Hematopoietic multipotent progenitor cell treated with erythropoietin and hydrocortisone succinate and interleukin-3 and kit ligand, for 8 days (in vitro differentiated cells): ENCODE measurements at places on chromosomes 11 and 22.
A peak's percentile ranks its signal among the peaks of the same experiment; 100 is the strongest.

- DNase-seq, result no peak
Observed at GRCh38 chr11:73330569-73331093, 22.6 kb downstream of the ARHGEF17 start.

DNA sequence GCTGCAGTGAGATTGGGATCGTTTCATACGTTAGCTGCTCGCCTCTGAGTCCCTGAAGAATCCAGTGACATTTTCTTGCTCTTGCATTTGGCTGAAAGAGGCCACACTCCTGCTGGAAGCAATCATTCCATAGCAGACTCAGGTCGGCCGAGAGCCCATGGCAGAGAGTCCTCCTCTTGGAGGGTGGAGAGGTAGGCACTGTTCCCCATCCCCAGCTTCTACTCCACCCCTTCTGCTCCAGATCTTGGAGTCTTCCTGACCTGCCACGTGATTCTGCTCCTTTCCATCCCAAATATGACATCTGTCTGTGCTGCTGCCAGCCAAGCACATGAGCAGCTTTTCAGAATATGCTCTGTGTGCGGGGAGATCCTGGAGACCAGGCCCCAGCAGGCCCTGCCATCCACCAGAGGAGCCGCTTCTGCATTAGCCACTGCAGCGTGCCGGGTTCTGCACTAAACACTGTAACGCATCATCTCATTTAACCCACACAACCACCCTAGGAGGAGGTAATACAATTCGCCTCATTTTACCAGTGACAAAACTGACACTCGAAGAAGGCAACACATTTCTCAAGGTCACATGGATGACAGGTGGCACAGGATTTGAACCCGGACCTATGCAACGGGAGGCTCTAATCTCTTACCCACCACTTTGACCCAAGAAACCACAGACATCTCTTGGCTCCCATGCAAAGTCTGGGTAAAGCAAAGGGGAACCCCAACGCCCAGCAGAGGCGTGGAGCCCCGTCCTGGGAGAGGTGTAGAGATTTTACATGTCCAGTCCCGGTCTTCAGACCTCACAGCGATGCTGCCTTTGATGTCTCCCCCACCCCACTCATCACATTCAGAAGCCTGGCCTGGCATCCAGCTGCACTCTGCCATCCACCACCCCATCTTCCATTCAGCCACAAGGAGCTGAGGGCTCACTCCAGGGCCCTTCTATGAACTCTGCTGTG is 78.8 kb downstream of the FEZ1 start:
- no peak for DNase-seq

DNA sequence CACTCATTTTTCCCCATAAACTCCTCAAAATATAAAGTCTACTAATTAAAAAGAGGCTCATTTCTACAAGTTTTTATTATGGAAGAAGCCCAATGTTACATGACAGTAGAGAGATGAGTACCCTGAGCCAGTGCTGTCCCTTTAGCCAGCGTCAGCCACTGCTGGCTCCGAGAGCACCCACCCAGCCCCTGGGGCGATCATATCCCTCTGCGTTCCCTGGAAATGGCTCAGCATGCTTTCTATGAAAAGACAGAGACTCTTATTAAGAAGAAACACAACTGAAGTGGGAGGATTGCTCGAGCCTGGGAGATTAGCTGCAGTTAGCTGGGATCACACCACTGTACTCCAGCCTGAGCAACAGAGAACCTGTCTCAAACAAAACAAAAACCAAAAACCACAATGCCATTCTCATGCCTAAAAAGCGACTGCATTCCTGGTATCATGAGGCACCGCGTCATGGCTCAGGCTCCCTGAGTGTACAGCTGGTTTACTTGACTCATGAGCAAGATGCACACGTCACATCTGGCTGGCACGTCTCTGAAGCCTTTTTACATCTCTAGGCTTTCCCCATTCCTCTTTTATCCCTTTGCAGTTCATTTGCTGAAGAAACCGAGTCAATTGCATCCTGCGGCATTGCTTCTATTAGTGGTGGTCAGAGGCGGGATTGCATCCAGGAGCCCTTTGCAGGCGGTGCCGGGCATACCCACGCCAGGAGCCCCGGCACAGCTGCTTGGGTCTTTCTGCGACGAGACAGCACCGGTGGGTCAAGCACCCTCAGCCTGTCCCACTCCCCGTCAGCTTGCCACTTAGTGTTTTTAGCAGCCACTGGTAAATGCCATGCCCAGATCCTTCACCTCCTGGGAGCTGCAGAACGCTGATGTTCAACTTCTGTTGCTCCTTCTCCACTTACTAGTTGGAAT is 119.9 kb downstream of the CTTN start:
- no peak for DNase-seq

DNA sequence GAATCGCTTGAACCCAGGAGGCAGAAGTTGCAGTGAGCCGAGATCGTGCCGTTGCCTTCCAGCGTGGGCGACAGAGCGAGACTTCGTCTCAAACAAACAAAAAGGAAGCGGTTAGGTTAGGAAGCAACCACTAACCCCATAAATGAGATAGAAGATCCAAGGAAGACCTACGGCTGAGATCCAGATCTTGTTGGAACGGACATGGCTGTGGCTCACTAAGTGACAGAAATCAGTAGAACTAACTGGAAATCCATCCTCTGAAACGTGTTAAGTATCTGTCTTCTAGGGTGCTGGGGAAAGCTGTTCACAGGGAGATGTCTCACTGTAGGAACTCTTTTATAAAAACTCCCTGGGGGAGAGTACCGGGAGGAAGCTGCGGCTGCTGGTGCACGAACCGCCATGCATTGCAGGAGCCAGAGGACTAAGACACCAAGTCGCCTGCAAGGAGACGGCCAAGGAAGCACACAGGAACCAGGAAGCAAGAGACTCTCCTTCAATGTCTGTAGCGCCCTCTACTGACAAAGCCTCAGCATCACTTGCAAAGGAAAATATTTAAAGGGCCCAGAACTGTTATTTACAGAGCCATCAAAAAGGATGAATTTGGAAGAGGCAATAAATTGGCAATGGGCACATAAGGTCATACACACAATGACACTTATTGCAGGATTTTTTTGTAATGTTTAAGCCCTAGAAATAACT is 16.9 kb upstream of the SPTY2D1 start:
- DNase-seq, result peak; percentile 84

DNA sequence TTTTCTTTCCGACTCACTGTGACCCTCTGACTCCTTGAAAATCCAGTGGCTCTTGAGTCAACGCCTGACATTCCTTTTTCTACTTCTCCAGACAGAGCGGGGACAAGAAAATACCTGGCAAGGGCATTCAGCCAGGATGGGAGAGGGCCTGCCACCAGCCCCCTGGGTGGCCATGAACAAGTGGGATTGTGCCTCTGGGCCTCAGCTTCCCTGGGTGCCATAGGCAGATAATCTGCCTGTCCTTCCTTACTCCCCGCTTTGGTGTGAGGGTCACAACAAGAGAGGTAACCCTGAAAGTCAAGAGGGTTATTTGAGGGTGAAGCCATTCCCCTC is 613.9 kb upstream of the CADM1 start:
- DNase-seq, result no peak

GRCh38 chr11:35629914-35630313 is 11.7 kb downstream of the FJX1 start:
- DNase-seq, result no peak

GRCh38 chr11:99937330-99937729 is 749.8 kb upstream of the ARHGAP42 start:
- no peak for DNase-seq

- no peak for DNase-seq
Observed at GRCh38 chr11:46741600-46742484, 22.8 kb downstream of the F2 start.

DNA sequence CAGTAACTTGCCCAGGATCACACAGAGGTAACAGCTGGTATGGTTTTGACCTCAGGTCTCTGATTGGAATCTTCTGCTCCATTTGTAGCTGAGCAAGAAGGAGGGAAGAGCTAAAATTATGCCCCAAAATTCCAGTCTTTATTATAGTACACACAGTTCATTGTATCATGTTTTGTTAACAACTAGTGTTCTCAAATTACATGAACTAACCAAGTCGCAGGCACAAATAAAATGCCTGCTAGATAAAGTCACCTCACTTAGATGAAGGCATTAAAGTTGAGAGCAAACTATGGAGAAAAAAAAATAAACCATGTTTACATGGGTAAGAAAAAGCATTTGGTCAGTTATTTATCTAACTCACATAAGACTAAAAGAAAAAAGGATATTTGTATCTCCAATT is 58.8 kb downstream of the PDGFD start:
- no peak for DNase-seq

DNA sequence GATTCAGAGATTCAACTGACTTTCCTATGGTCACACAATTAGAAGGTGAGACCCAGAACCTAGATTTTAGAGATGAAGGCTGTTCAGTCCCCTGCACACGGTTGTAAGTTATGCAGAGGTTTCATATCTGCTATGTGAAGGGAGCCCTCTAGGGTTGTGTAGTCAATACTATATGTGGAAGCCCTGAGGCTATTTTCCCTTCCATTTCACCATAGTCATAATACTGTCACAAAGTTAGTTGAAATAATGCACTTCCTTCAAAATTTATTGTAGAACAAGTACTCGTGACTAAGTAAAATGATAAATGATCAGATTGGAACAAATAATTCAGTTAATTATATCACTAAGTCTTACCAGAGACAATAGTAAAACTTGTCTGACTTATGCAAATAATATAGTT is 48.8 kb downstream of the ENDOD1 start:
- peak; percentile 42 for DNase-seq

DNA sequence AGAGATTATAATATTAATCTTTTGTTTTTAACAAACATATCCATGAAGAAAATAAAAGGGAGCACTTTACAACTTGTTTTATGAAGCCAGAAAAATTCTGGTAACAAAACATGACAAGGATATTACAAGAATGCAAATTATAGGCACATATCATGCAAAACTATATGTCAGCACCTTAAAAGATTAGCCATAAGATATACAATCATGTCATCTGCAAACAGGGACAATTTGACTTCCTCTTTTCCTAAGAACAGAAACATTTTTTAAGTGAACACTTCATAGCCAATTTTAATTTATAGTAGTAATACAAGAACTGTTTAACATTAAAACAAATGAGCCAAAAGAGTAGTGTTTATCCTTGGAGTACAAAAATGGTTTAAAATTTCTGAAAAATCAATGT is 916.5 kb upstream of the CNTN5 start:
- no peak for DNase-seq

GRCh38 chr11:2837096-2837601 is 48.4 kb downstream of the CDKN1C start:
- peak; percentile 17 for DNase-seq

DNA sequence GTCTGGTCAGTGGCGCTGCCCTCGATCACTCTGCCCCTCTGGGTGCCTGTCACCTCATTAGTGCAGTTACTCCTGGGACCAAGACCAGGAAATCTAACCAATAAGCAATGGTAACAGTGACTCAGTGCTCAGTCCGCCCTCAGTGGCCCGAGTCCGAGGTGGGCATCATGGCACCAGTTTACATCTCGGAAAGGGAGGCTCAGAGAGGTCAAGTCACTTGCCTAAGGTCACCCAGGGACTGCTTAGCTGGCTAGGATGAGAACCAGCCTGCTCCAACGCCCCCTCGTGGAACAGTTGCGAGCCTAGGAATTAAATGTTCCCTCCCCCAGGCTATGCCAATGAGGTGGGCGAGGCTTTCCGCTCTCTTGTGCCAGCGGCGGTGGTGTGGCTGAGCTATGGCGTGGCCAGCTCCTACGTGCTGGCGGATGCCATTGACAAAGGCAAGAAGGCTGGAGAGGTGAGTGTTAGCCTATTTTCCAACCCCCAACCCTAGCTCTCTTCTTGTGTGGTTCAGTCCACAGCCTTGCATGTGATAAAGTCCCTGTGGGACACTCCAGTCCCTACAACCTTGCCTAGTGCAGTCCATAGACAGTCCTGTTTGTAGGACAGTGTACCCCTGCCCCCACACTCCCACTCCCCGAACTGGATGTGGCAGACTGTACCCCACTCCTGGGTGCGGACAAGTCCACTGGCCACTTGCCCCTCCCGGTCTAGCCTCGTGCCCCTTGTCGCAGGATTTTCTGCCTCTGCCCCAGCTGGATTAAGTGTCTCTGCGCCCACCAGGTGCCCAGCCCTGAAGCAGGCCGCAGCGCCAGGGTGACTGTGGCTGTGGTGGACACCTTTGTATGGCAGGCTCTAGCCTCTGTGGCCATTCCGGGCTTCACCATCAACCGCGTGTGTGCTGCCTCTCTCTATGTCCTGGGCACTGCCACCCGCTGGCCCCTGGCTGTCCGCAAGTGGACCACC is 1.1 kb downstream of the MTFP1 start:
- peak; percentile 97 for DNase-seq

- DNase-seq, result no peak
Observed at GRCh38 chr22:44218071-44218470, 37.3 kb downstream of the PARVG start.

GRCh38 chr11:23317816-23318215 is 457.5 kb upstream of the CCDC179 start:
- no peak for DNase-seq

- peak; percentile 38 for DNase-seq
Observed at GRCh38 chr11:44950625-44951476, at the start of gene TP53I11. Gene TP53I11, minus strand, starts transcription at chr11:44950883. Its CDS starts 12,548 bp downstream, at chr11:44938335.

DNA sequence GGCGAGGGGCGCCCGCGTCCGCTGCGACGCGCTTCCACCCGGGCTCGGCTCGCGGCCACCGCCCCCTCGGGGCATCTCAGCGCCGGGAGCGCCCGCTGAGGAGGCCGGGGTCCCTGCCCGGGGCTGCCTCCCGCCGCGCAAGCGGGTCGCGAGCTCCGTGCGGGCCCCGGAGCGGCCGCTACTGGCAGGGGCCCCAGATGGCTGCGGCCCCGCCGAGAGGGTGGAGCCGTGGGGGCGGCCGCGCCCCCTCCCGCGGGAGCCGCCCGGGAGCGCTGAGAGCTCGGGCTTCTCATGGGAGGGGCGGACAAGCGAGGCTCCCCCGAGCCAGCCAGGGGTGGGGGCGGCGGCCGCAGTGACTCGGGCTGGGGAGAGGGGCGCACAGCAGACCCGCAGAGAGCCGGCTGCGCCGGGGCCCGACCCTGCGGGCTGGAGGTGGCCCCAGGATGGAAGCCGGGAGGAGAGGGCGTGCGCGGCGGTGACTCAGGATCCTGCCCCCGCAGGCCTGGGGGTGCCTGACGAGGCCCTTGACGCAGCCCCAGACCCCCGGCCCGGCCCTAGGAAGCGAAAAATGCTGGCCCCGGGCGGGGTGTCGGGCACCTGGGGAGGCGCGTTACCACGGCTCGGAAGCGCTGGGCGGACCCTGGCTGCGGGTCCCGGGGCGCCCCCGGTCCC is 603 bp upstream of the ZFTA start:
- no peak for DNase-seq

DNA sequence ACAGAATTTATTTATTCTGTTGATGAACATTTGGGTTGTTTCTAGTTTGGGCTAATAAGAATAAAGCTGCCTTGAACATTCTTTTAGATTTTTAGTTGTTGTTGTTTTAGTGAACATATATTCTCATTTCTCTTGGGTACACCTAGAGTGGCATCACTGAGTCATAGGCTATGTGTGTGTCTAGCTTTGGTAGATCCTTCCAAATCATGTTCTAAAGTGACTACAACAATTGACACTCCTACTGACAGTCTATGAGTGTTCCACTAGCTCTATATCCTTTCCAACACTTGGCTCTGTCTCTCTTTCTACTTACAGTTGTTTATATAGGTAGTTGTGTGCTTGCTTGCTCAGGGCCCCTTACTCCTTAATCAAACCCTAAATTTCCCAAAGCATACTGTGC is 346.0 kb upstream of the NCAM1 start:
- DNase-seq, result no peak
